ENCODE measurements at places on chromosomes 4 and X.

DNA sequence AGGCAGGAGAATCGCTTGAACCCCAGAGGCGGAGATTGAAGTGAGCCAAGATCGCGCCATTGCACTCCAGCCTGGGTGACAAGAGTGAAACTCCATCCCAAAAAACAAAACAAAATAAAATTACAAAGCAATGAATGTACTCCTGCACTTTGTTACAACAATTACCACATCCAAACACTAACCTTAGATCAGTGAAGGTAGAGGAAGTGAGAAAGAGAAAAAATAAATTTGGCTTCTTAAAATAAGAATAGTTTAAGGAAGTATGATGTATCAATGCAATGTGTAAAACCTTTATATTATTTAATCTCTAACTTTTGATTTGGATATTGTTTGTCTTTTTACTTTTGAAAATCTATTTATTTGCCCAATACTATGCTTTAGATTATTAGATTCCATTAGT, 21.7 kb upstream of the CSN1S1 start:
- DNase-seq: no peak

- DNase-seq: no peak
These were observed 234.0 kb downstream of the SPOCK3 start for GRCh38 chr4:167000141-167000852.

GRCh38 chrX:103806862-103807474, 25.1 kb downstream of the RAB9B start:
- DNase-seq: no peak

DNA sequence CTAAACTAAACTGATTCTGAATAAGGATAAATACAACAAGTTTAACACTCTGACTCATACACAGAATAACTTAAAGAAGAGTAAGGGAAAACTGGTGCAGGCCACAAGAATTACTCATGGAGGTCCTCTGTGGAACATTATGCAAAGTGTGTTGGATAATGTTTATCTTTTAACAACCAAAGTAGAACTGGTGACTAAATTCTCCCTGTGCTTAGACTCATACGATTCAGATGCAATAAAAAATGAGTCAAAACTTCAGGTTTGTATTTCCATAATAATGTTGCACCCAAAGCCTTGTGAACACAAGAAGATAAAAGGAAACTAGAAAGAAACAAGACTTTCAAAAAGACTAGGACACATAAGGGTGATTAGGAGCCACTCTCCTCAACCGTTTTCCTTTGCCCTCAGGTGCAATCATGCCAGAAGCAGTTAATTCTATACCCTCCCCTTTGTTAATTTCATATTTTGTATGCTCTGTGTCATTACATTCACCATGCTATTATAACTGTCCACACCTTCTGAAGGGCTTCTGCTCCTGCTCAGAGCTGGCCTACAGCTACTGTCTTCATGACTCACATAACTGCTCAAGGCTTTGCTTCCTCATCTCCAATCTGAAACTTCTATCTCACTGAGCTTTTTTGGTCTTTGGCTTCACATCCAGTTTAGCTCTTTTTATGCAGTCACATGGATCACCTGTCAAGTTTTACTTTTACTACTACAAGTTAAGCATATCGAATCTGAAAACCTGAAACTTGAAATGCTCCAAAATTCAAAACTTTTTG, 60.2 kb downstream of the KCNIP4 start:
- no peak for DNase-seq

DNA sequence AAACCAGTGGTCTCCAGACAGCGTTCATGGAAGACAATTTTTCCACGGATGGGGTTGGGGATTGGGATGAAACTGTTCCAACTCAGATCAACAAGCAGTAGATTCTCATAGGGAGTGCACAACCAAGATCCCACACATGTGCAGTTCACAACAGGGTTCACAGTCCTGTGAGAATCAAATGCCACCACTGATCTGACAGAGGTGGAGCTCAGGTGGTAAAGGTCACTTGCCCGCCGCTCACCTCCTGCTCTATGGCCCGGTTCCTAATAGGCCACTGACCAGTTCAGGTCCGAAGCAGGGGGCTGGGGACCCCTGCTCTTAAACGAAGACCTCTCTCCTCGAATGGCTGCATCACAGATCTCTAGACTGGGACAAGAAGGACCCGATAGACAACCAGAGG, 4.4 kb downstream of the APBB2 start:
- no peak for DNase-seq

DNA sequence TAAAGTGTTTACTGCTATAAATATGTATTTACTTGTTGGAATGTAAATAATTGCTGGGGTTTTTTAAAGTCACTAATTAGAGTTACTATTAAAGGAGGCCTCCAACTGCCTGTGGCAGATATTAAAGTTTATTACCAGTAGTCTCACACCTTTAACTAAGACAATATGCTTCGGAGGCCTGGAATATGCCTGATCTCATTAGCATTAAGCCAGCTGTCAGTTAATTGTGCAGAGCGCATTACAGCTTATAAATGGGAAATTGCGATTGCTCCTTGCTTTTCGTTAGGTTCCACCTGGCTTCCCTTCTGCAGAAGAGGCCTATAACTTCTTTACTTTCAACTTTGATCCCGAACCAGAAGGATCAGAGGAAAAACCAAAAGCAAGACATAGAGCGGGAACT, 41.3 kb downstream of the CC2D2A start:
- DNase-seq: no peak

DNA sequence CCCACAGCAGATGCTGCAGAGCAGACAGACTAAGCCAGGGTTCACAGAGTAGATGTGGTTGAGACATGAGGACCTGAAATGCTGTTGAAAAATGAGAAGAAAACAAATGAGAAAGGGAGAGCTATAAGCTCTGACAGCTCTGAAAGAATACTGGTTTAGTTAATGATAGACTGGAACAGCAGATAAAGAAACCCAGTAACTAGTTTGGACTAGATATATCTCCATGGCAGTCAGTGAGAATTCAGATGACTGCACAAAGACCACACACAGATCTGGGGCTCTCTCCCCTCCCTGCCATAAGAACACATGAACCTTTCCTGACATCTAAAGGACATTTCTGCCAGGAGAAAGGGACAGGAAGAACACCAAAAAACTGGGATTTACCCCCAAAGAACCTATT, 8.2 kb downstream of the NAA11 start:
- DNase-seq: no peak

DNA sequence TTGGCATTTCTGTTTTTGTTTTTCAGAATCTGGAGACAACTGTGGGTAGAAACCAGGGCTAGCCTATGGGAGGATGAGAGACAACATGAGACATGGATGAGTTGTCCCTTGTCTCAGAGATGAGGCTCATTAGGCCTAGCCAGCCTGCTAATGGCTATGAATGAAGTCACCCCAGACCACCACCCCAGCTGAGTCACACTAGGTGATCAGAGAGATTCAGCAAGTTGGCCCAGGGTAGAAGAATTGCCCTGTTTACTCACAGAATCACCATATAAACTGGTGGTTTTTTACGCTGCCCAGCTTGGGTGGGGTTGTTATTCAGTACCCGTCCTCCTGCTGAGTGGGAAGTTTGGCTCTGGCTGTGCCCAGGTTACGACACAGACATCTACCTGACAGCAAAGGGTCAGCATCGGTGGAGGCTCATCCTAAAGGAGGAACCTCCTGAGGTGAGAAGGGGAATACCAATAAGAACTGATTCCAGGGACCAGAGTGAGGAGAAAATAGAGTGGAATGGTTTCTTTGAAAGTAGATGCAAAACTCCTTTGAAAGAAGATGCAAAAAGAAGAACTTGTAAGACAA, 17.2 kb upstream of the ARSJ start:
- no peak for DNase-seq

GRCh38 chrX:12777670-12778069, 13.5 kb upstream of the PRPS2 start:
- no peak for DNase-seq

DNA sequence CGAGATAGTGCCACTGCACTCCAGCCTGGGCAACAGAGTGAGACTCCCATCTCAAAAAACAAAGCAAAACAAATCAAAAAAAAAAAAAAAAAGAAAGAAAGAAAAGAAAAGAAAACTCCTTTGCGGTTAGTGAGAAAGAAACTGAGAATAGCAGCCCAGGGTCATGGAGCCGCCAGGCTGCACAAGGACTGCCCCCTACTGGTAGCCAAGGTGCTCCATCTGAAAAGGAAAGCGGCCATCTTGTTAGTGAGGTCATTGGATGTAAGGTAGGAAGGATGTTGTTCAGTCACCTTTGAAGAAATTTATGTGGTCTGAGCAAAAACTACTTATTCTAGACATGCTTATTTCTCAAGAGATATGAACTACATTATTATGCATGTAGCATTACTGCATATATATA, 660.6 kb upstream of the TENM3 start:
- DNase-seq: no peak

DNA sequence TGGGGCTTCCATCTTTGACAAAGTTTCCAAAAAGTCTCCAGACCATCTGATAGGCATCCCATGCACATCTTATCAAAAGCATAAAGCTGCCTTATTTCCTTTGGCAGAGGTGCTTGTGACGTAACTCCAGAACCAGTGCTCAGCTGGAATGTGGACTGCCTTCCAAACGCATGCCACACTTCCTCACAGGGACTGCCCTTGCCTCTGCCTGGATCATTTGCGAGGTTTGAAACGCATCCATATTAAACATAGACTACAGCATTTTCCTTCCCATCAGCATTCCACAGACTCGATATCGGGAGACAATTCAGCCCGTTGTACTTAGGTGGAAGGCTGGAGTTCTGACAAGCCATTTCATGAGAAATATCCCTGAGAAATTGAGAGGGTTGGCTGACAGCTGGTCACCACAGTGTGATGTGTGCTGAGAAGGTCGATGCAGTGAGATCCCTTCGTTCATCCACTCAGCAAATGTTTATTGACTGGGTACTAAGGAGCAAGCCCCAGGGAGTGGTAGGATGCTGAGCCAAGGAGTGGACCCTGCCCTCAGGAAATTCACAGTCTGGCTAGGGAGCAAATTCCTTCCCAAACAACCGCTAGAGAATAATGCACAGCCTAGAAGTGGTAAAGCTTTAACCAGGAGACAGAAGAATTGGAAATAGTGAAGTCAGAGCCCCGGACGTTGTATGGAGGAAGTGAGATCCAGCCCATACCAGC, 376.0 kb downstream of the BCOR start:
- no peak for DNase-seq

DNA sequence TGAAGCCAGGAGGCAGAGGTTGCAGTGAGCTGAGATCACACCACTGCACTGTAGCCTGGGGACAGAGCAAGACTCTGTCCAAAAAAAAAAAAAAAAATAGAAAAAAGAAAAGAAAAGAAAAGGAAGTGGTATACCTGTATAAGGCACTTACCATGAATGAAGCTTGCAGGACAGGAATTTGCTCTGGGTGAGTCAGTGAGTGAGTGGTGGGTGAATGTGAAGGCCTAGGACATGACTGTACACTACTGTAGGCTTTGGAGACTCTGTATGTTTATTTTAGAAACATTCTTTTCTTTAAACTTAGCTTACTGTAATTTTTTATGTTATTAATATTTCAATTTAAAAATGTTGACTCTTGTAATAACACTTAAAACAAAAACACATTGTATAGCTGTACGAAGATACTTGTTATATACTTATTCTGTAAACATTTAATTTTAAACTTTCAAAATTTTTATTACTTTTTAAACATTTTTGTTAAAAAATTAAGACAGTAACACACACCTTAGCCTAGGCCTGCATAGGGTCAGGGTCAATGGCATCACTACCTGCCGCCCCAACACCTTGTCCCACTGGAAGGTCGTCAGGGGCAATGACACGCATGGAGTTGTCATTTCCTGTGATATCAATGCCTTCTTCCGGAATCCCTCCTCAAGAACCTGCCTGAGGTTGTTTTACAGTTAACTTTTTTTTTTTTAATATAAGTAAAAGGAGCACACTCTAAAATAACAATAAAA, 78.7 kb downstream of the CLNK start:
- no peak for DNase-seq

GRCh38 chrX:115350711-115351381, 61.3 kb downstream of the LUZP4 start:
- no peak for DNase-seq

GRCh38 chr4:53497487-53498244, 93.6 kb downstream of the LNX1 start:
- DNase-seq: no peak

GRCh38 chr4:153345012-153345981, 809 bp downstream of the MND1 start:
- no peak for DNase-seq

GRCh38 chrX:153934762-153935325, at the start of gene NAA10:
TSS of gene NAA10 (minus strand) at chrX:153935037. CDS start at chrX:153934904, 133 bp downstream.
- peak; percentile 90 for DNase-seq

DNA sequence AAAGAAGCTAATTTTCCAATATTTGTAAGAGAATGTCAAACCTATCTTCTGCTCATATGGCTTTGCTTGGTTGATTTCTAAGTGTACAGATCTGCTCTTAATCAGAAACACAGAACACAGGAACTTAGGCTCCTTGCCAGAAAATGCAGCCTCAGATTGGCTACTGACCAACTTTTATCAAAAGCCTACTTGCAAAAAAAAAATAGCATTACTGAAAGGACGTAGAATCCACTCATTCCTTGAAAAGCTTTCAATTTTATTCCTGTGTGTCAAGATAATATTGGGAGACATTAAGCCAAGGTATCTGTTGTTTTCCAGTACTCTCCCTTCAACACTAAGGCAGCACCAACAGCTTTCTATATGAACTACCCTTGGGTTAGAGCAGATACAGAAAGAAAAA, 127.6 kb upstream of the INTU start:
- DNase-seq: no peak

DNA sequence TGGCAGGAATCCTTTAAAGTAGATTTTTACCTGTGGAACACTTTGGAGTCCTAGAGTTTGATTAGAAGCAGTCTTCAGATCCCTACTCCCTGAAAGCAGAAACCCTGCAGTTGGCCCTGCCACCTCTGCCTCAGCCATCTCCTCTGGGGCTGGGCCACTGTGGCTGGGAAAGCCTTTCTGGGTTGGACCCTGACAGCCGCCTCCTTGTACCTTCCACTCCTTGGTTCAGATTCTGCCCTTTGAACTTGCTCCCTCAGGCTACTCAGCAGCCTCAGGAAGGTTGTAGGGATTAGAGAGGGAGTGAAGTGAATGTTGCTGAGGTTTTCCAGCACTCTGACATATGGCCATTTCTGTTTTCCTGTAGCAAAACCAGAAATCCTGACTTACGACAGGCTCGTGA, 65.5 kb downstream of the KIT start:
- no peak for DNase-seq

DNA sequence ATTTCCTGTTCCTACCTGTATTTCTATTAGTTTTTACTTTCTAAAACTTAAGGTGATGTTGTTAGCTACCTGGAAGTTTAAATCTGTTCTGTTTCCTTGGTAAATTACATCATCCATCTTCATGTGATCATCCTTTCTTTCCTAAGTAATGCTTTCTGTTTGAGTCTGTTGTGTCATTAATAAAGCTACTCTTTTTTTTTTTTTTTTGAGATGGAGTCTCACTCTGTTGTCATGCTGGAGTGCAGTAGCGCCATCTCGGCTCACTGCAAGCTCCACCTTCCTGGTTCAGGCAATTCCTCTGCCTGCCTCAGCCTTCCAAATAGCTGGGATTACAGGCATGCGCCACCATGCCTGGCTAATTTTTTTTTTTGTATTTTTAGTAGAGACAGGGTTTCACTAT, 73.3 kb downstream of the FIP1L1 start:
- no peak for DNase-seq

DNA sequence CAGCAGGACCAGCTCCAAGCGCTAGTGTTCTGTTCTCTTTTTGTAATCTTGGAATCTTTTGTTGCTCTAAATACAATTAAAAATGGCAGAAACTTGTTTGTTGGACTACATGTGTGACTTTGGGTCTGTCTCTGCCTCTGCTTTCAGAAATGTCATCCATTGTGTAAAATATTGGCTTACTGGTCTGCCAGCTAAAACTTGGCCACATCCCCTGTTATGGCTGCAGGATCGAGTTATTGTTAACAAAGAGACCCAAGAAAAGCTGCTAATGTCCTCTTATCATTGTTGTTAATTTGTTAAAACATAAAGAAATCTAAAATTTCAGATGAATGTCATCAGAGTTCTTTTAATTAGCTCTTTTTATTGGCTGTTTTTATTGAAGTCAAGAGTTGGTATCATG, 186.5 kb downstream of the AR start:
- no peak for DNase-seq

All from GM19239 (cell line).